Stimulated activated CD8-positive, alpha-beta memory T cell treated with anti-CD3 and anti-CD28 coated beads, Interleukin-7, amount 100 ng/mL, for 48 hours (primary cell): ENCODE measurements at places on chromosomes 4 and X.

DNA sequence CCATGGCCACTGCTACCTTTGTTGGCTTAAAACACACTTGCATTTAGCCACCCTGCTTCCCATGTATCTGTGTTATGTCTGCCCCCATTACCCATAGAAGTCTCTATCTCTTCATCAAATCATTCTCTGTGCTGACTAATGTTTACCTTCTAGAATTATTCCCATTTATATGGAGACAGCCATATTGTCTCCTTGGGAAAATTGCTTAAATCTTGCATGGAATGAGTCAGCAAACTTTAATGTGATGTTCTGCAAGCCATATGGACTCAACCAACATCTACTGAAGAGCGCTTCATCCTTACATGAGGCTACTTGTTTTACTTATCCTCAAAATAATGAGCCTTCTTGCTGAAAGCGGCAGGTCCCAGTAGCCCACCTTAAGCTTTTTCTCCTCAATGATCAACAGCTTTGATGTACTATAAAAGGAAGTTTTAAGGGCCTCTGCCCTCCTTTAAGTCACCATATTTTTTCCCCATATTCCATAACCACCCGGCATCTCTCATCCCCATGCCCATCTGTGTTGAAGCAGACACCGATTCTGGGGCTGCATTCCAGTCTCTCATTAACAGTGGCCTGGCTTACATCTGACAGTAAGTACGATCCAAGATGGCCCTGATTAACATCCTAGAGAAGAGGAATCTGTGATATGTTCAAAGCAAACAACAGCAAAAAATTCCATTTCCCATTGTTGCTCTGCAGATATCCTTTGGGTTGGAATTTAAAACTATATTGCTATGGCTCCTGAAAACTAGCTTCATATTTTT lies 130.4 kb downstream of the ARHGAP6 start:
- no peak for DNase-seq

GRCh38 chr4:86679441-86679840 lies 85.3 kb downstream of the PTPN13 start:
- no peak for DNase-seq

DNA sequence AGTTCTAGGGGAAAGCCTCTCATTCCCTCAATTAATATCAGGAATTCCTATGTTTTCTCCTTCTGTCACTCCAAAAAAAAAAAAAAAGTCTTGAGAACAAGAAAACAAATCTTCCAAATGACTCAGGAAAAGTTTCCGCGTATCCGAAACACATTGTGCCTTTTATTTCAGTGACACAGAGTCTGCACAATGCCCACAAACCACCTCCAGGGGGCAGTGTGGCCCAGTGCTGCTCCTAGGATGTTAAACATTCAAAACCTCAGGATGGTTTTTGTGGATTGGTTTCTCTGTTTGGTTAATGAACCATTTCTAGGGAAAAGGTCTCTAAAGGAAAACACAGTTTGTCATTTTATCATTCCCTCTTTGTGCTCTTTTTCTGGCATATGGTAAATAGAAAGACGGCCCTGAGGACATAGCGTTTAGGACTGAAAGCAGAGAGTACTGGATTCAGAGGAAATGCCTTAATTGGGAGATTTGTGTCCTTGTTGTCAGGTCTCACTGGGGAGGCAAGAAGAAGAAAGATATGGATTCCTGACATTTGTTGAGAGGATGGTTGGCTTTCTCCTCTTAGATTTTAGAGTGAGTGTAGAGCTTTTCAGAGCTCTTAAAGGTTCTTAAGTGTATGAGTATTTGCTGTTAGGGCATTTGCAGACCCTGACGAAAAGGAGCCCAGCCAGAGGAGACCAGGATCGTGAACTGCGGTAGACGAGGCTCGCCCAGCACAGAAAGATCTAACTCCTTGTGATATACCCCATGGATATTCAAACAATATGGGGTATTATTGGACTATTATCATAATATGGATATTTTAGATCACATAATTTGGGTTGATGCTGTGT lies 65.7 kb upstream of the MAP9 start:
- DNase-seq: peak; percentile 20

DNA sequence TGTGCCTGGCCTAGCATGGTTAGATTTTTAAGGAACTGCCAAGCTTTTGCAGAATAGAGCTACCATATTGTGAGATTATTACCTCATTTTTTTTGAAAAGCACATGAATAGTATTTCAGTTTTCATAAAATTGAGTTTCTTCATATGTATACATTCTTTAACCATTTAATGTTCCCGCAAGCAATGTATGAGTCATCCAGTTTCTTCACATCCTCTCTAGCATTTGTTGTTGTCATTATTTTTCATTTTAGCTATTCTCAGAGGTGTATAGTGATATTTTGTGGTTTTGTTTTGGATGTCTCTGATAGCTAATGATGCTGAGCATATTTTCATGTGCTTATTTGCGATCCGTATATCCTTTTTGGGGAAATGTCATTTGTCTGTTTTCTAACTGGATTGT lies 74.9 kb downstream of the GLUD2 start:
- no peak for DNase-seq

DNA sequence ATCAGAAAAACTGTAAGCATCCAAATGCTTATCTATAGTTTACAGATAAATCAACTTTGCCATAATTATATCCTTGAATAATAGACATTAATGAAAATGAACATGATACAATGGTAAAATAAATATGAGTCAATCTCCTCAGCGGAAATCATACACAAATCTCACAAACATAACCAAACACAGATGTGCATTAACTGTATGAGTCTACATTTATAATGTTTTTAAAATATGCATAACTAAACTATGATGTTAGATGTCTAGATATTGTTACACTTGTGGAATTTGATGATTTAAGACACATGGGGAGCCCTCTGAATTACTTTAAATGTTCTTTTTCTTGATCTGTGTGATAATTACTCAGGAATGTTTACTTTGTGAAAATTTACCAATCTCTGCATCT lies 951.2 kb downstream of the TECRL start:
- no peak for DNase-seq
